ENCODE measurements at places on chromosomes 6 and 20. TPM values are rescaled to one million over a fixed set of nuclear protein-coding genes. Genes with fewer than 3 reads are reported as not detected.
A peak's percentile ranks its signal among the peaks of the same experiment; 100 is the strongest.

GRCh38 chr6:41437604-41438003, 102.2 kb downstream of the NCR2 start:
- DNase-seq = no peak

- DNase-seq = no peak
Measured at GRCh38 chr20:12627485-12627884, 381.3 kb upstream of the SPTLC3 start.

GRCh38 chr6:35611240-35611639, 77.5 kb downstream of the FKBP5 start:
- DNase-seq = no peak

DNA sequence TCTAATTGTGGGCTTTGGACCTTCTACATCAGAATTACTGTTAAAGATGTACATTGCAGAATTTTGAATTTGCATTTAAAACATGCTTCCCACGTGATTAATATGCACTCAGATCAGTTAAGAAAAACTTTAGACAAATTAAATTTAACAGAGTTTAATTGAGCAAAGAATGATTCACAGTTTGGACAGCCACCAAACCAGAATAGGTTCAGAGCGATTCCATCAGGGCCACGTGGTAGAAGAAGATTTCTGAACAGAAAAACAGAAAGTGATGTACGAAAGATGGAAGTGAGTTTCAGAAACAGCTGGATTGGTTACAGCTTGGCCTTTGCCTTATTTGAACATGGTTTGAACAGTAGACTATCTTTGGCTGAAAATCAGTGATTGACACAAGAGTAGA, 704.2 kb upstream of the MAP3K7 start:
- DNase-seq = peak; percentile 6

The C20orf141 gene
- total RNA-seq = not detected

- DNase-seq = no peak
Measured at GRCh38 chr6:31865205-31866118, 2.8 kb upstream of the NEU1 start.

DNA sequence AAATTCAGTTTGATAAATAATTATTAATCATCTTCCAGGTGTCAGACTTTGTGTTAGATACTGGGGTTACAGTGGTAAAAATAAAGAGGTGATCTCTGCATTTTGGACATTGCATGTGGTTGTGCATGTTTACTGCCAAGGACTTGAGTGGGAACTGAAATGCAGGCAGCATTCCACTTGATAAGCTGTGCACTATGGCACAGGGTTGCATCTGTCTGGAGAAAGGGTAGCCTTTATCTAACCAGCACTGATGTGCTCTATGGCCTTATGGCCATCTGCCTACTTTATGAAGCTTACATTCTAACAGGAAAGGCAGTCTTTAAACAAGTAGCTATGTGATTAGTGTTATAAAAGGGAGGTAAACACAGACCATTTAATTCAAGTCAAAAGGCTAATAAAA, 53.0 kb upstream of the MLIP start:
- DNase-seq = no peak

The BEND3 gene
- total RNA-seq = 4.5 TPM

GRCh38 chr6:45104429-45104828, 223.7 kb upstream of the RUNX2 start:
- no peak for DNase-seq

DNA sequence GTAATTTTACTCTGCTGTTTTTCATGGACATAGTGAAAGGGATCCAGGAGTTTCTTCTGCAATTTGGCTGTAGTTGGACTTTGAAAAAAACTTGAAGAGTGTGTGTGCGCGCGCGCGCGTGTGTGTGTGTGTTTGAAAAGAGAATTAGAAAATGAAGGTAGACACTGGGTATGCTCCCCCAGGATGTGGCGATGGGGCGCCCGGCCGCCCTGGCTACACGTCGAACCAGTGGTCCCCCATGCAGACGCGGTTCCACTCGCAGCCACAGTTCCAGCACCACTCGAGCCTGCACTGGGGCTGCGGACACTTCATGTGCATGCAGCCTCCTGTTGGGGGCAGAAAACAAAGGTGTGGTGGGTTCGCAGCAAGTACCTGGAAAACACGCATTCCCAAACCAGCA, 76.0 kb upstream of the AGPAT4 start:
- DNase-seq = no peak

The C20orf144 gene
- not detected for total RNA-seq

GRCh38 chr20:32149566-32150170, 40.2 kb downstream of the TM9SF4 start:
- no peak for DNase-seq

GRCh38 chr6:109488001-109488400, 5.0 kb upstream of the ZBTB24 start:
- DNase-seq = no peak

GRCh38 chr6:151566557-151566956, 72.7 kb downstream of the CCDC170 start:
- DNase-seq = no peak

DNA sequence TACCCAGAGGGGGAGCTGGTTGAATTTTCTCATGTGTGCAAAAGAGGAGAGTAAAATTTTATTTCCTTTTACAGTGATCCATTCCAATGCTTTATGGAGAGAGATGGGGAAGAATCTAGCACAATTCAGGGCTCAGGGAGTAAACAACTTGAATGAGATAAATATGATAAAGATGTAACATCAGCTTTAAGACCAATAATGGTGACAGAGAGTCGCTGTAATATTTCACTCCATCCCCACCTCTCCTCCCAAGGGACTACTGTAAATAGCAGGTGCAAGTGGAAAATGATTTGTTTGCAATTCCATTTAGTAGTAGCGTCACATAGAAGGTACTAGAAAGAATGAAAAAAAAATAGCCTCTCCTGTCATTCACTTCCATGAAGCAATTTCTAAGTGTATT, 4.8 kb downstream of the CRISP3 start:
- DNase-seq = no peak

The TCP11 gene
- 1.7 TPM for total RNA-seq

The RBPJL gene
- total RNA-seq = not detected

DNA sequence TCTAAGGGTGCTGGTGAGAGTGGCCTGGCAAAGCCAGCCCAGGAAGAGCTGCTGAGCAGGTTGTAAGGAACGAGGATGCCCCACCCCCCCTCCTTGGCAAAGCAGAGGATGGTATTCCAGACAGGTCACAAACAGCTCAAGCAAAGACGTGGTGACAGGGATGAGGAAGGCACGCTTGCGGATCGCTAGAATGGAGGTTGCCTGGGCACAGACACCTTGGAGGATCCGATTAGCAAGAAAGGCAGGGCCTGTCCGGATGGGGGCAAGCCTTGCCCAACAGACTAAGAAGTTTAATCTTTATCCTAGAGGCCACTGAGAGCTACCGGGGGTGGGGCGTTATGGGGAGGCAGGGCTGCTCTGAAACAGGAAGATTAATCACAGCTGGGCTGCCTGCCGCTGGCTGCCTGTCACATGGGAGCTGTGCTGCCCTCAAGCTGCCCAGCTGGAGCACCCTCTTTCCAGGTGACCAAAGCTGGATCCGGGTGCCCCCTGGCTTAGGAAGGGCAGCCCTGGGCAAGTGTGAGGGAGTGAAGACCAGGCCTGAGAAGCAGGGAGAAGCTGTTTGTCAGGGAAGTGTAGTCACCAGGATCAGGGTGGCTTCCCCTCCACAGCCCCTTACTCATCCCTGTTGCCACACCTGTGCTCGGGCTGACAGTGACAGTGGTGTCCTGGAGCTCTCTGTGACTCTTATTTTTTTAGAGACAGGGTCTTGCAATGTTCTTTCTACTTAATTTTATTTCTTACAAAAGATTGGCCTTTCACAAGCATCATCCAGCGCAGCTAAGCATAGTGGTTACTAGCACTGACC, 9.1 kb upstream of the MAPK13 start:
- peak; percentile 71 for DNase-seq

Measured in PC-3 (cell line).